ENCODE measurements at places on chromosomes 2 and 18.

GRCh38 chr18:8673256-8674209 lies 31.8 kb upstream of the MTCL1 start:
- no peak for DNase-seq

- no peak for DNase-seq
Observed at GRCh38 chr2:57575700-57576268, 470.8 kb upstream of the VRK2 start.

DNA sequence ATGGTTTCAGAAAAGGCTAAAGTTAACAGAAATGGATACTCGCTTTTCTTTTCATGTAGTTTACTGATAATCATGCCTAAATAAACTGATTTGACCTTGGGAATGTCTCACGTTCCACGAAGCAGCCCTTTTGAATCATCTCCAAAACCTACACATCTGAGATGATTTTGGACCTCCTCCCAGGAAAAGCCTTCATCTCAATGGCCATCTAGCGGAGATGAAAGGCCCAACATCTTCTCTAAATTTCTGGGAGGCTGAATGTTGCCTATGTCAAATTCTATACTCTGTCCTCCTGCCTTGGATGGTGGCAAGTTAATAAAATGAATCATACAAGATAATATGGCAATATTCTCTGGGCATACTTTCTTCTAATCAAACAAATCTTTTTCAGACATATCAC lies 448.5 kb downstream of the ZEB2 start:
- peak; percentile 84 for DNase-seq

DNA sequence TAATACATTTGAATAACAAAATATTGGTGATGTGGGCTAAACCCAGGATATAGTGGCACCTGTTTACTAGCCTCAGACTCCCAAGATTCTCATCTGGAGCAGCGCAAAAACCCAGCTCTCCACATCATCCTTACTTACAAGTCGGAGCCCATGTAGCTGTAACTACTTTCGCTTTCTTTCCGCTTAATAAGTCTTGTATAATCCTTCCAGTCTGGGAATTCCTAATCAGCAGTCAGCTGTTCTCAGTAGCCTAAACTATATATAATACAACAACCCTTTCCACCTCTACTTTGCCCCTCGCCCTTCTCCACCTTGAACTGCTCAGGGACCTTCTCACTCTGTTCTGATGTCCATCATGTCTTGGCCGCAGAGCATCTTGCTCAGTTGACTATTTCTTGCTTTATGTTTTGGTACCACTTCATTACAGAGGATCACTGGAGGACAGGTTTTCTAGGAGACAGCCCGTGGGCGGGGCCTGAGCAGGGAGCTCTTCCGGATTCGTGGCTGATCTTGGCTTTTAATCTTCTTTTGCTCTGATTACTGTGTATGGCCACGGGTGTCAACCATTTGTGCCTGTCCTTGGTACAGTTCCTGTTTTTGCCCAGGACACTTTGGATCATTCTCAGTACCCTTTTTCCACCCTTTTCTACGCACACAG lies 119.9 kb upstream of the SERTAD2 start:
- no peak for DNase-seq

GRCh38 chr18:35808796-35809195 lies 163.7 kb upstream of the RMP24 start:
- DNase-seq, result no peak

- DNase-seq, result peak; percentile 95
Observed at GRCh38 chr2:109529532-109530449, 84.0 kb downstream of the SEPTIN10 start.

GRCh38 chr2:236980961-236981360 lies 104.7 kb upstream of the COPS8 start:
- DNase-seq, result no peak

- no peak for DNase-seq
Observed at GRCh38 chr2:191301971-191302370, 56.8 kb downstream of the MYO1B start.

- no peak for DNase-seq
Observed at GRCh38 chr2:77099961-77100360, 422.2 kb downstream of the LRRTM4 start.

GRCh38 chr2:148020111-148021058 lies at the start of gene ORC4:
TSS of gene ORC4 (minus strand) at chr2:148020737. CDS start at chr2:147975958, 44,779 bp downstream.
- DNase-seq, result peak; percentile 91

DNA sequence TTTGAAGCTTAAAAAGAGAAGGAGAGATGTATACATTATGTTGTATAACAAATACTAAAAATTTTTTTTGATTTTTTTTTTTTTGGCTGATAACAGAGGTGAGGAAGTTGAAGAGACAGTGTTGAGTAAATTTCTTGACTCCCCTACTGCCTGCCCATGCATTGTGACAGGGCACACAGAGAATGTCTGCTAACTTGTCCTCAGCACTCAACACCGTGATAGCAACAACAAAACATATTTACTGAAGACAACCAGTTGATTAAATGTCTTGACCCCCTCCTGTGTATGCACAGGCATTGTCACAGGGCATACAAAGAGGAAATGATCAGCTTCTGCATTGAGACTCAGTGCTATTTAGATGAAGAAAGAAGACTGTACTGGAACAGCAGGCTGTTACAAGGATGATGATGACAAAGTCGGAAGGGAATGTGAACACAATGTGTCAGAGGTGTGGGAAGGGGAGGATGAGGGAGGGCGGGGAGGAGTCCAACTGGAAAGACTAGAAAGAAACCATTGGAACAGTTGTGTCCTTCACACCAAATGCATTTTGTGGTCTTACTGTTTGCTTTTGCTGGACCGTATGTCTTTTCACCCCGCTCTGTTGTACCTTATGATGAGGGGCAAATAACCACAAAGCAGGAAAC lies 89.5 kb downstream of the CERS6 start:
- peak; percentile 80 for DNase-seq

GRCh38 chr2:120917886-120918285 lies 182.2 kb downstream of the GLI2 start:
- peak; percentile 64 for DNase-seq

DNA sequence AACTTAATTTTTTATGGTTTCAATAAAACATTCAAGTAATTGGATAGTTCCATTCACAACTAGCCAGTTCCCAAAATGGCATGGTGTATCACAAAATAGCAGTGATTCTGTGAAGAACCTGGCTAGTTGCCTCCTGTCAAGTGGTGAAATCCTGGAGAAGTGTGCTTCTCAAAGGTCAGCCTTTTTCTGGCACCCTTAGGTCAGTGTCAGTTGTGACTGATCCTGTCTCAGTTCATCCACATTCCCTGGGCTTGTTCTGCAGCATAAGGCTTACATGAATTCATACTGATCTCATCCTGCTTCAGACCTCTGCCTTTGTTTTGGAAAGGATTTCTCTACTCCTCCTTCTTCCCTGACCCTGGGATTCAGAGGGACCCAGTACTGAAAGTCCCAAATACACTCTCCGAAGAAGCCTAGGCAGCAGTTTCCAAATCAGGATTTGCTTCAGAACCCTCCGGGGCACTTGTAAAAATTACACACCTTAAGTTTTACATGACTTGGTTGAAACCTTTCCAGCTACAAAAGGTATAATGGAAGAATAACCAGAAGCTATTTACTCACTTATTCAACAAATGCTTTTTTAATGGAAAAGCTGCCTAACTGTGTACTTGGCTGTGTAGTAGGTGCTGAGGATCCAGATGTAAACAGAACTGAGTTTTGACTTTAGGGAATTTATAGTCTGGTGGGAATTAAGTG lies 11.0 kb downstream of the MAP3K20 start:
- DNase-seq, result no peak

DNA sequence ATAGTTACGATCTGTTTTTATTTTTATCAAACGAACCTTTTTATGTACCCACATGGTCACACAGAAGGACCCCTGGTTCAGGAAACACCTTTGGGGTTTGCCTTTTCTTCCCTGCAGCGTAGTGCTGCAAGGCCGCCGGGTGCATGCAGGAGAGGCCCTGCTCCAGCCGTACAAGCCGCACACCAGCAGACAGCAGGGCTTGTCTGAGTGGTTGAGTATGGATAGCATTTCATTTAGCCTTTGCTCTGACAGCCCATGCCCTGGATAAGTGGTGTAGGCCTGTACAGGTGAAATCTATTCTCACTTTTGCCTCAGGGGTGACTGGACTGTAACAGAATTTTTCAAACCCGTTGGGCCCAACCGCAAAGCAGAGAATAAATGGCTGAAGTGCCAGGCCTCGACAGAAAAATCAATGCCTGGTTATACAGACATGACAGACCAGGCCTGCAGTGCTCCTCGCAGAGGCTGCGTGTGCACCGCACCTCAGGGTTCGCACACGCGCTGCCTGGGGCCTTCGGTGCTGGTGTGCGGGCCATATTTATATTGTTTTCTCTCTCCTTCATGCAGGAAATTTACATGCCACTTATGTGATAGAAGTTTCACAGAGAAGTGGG lies 279.1 kb downstream of the ZNF407 start:
- no peak for DNase-seq

- DNase-seq, result peak; percentile 58
Observed at GRCh38 chr2:227407591-227408151, 19.9 kb upstream of the SCYGR1 start.

- DNase-seq, result peak; percentile 69
Observed at GRCh38 chr18:23552505-23552904, 33.8 kb downstream of the NPC1 start.

DNA sequence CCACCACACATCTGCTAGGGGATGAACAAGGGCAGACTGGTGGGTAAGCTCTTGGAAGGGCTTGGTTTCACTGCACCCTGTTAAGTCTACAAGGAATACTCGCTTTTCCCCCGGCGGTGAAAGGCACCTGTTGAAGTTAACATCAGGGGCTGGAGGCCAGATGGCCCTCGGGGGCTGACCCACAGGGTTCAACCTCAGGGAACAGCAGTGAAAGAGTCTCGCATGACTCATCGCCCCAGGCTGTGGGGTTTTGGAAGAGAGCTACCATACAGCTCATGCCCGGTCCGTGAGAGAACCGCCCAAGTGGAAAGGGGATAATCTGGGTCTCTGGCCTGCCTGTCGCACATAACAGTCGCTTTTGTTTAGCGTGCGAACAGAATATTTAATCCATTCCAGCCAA lies 748.0 kb downstream of the DPP10 start:
- no peak for DNase-seq

- no peak for DNase-seq
Observed at GRCh38 chr2:142222715-142223114, 91.9 kb upstream of the LRP1B start.

- DNase-seq, result no peak
Observed at GRCh38 chr2:47063538-47063930, 91.6 kb downstream of the STPG4 start.

DNA sequence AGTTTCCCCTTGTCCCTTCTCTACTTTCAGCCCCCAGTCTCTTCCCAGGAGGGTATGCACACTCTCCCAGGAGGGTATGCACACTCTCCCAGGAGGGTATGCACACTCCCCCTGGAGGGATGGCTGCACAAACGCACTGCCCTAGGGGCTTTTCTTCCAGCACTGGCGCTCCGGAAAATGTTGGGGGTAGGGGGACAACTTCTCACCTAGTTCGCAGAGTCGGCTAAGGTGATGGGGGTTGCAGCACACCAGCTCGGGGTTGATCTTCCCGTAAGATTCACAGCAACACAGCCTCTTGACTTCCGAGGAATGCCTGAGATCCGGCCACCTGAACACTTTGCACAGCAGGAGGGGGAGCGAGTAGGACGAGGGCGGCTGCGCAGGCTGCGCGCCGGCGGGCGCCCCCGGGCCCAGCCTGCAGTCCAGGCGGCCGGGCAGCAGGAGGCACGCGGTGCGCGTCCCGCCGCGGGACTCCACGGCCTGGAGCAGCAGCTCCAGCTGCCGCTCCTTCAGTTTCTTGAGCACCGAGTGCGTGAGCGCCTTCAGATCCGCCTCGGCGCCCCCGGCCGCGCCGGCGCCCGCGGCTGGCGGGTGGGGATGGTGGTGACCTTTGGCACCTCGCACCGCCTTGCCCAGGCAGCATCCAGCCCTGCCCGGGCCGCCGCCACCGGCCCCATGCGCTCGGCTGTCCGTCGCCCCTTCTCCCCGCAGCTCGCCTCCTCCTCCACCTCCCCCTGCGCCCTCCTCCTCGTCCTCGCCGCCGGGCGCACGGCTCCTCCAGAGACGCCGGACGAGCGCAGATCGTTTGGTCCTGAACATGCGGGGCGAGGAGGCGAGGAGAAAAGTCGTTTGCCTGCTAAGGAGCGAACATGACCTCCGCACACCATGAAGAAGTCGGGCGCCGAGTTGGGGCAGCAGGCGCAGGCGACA lies 894 bp downstream of the SMAD7 start:
- peak; percentile 83 for DNase-seq

DNA sequence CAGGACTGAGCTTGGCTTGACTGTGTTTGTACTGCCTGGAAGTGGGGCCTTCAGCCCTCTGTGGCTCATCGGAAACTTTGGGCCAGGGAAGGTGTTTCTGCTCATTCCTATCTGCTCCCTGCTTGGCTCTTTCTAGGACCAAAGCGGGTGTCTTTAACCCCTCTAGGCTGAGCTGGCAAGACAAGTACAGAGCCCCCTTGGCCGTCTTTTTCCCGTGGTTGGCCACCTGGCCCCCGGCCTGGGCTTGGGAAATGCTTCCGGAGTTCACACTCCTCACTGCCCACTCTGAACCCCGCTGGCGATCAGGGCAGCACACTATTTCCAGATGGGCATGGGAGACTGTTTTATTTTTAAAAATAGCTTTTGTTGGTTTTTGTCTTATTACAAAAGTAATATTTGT lies 243.0 kb downstream of the DYSF start:
- DNase-seq, result no peak

GRCh38 chr2:64105670-64106461 lies 38.4 kb downstream of the PELI1 start:
- DNase-seq, result no peak

DNA sequence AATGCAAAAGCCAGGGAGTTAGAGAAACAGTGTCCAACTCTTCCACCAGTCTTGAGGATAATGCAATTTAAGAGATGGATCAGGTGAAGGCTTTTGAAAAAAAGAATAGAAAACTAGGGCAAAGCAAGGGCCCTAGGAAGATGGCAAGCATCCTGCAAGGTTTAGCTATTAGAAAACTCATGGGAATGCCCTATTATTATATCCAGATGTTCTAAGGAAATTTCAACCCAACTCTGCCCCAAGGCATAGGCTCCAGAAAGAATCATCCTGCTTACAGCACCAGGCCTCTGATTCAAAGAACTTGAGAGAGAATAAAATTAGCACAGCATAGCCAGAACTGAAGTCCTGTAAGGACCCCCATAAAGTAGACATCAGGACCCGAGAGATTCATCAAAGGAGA lies 68.1 kb downstream of the EN1 start:
- DNase-seq, result no peak

Data from osteoblast (primary cell).